ENCODE measurements at places on chromosomes 4 and X.
A peak's percentile ranks its signal among the peaks of the same experiment; 100 is the strongest.

DNA sequence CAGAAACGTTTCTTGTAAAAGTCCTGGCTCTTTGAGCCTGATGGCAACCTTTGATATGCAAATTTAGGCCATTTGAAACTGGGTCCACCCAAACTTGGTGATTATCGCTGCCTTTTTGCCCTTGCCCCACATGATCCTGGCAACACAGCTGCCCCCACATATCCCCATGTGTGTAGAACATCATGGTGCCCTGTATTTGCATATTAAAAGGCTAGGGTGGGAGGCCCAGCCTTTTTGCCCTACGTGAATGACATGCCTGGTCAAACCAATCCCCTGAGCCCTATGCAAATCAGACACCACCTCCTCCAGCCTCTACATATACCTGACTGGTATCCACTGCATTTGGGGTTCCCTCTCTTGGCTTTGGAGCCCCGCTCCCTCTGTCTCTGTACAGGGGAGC lies 202.4 kb downstream of the MAB21L2 start:
- DNase-seq = no peak

GRCh38 chr4:85728464-85728863 lies 253.5 kb downstream of the ARHGAP24 start:
- no peak for DNase-seq

GRCh38 chr4:119038116-119038841 lies 97.4 kb upstream of the MYOZ2 start:
- peak; percentile 38 for DNase-seq

DNA sequence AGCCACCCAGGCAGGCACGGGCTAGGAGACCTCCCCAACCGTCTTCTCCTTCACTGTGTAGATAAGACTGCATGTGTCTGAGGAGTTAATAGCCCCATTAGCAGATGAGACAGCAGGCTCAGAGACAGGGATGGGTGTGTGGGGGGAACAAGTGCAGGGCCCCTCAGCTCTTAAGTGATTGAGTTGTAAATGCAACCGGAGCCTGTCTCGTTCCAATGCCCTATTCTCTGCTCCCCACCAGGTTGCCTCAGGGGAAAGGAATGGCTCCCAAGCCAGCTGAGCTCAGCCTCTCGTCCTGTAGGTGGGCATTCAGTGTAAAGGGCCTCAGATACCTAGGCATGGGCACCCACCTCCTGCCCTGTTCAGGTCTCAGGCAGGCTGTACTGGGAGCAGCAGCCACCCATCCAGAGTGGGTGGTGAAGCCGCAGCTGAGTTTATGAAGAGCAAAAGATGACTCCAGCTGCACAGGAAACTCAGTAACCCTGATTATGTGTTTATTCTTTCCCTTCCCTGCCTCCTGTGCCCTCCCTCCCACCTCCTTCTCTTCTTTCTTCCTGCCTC lies 87.3 kb downstream of the PJA1 start:
- peak; percentile 9 for DNase-seq

GRCh38 chr4:142043509-142043908 lies 407.1 kb downstream of the IL15 start:
- DNase-seq = no peak

DNA sequence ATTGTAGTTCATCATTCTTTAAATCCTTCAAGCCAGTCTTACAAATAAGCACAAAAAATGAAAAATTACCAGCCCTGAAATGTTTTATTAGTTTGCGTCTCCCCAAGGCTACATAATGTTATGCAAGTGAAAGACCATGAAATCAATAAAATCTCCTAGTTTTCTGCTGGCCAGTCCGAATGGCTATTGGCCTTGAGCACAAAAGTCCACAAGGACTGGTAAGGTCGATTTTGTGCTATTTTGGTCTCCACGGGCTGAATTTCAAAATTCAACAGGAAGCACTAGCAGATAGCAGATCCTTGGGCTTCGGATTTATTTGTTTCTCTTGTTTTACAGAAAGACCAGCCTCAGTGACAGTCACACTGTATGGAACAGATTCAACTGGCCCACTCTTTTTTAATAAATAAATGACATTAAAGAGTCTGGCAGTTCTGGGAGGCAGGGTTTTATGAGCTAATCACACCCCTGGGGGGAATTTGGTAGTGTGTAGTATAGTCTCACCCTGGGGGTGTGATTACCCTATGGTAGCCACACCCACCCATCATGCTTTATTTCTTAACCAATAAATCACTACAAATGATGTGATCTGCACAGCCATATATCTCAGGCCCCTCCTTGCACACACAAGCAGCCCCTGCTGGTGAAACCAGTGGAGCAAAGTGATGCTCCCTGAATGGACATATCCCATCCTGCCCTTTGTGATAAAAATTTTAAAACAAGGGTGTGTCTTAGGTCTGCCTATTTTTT lies 51.1 kb upstream of the TMEM33 start:
- DNase-seq = no peak

GRCh38 chr4:40850496-40850895 lies 100.7 kb downstream of the NSUN7 start:
- DNase-seq = no peak

DNA sequence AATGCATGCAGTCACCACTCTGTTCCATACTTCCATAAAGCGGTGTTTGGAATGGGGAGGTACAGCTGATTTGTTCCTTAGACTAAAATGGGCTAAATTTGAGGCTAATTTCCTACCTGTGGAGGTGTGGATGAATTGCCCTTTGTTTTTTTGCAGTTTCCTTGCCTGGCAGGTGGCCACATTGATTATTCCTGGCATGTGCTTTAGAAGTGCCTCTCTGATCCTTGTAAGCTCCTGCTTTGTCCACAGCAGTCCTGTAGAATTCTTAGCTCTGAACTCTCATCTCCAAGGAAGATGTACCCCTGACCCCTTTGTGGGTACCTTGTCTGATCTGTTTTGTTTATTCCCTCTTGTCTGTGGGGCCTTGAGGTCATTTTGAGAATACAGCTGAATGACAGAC lies 136.8 kb downstream of the ADGRL3 start:
- DNase-seq = no peak

- DNase-seq = no peak
Measured at GRCh38 chr4:121583396-121583795, 113.4 kb downstream of the ANXA5 start.

DNA sequence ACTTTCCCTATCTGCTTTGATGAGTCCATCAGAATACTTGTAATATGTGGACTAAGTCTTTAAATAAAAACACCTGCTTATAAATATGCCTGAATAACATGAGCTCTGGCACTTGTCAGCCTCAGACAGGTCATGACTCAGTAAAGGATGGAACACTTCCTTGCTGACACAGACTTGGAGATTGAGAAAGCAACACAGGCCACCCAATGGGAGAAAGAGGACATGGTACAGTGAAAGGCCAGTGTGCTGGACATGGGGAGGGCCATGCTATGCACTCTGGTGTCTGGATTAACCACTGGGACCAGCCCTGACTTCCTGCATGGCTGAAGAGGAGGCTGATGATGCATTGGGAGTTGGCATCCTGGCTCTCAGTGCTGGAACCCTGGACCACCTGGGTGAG lies 149.5 kb downstream of the DHRSX start:
- no peak for DNase-seq

DNA sequence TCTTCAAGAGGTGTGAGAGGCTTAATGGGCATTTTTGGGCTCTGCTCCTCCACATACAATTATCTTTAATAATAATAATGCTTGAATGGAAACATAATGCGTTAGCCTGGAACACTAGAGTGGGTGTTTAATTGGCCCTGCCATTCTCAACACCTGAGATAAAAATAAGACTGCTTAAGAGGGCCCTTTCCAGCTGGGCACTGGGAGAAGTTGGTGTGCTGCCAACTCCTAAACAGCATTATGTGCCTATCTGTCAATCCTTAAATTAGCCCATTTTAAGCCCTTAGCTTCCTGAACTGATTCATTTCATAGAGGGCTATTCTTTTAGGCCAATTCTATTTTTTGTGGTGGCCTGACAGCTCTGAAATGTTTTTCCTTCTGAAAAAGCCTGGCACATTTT lies 211.1 kb upstream of the ZIC3 start:
- no peak for DNase-seq

DNA sequence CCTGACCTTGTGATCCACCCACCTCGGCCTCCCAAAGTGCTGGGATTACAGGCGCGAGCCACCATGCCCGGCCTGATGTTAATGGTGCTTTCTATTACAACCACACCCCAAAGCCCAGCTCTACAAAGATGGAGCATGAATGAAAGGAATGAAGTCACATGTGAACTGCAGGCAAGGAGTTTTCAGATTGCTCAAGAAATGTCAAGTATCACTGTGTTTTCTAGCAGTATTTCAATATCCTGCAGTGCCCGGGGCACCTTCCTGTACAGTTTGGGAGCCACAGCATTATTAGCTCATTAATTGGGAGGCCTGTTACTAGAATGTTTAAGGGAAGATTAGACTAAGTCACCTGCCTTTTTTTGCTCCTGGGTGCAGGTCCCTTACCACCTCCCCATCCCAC lies 40.1 kb downstream of the PRIMPOL start:
- DNase-seq = no peak

DNA sequence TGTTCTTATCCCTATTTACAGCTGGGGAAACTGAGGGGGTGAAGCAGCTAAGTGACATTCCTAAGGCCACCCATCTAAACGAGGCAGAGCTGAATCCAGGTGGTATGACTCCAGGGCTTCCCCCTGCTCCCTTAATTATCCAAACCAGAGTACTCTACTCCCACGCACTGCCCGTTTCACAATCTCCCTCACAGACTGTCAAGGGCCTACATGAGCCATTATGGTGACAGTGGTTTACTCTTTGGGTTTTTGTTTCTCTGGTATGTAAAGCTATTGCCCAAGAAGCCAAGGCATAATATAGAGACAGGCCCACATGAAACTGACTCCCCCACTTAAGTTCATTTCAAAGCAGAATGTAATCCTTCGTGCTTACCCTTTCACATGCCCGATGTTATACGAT lies 95.1 kb downstream of the NHS start:
- DNase-seq = no peak

GRCh38 chrX:103839404-103839803 lies 7.3 kb upstream of the RAB9B start:
- no peak for DNase-seq

- no peak for DNase-seq
Measured at GRCh38 chr4:55964046-55964445, 15.3 kb downstream of the CEP135 start.

GRCh38 chrX:129678614-129679195 lies 23.9 kb upstream of the APLN start:
- DNase-seq = peak; percentile 60

- DNase-seq = no peak
Measured at GRCh38 chrX:20354505-20354904, 87.8 kb upstream of the RPS6KA3 start.

DNA sequence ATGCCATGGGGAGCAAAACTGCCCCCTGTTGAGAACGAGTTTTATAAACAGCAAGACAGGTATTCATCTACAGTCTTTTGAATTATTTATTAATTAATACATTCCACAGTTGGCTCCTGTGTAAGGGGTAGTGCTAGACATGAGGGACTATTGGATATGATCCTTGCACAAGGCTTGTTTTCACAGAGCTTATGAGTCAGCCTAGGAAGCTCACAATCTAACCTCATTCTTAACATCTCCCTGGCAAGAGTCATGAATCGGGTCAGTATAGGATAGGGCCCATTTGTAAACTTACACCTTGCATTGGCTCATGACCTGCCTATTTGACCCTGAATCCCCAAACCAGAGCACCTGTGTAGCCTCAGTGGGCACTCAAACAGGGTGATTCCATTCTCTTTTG lies 209.1 kb upstream of the HCCS start:
- no peak for DNase-seq

GRCh38 chr4:162952232-162952631 lies 214.5 kb downstream of the NAF1 start:
- no peak for DNase-seq

- DNase-seq = no peak
Measured at GRCh38 chr4:72094059-72094797, 62.4 kb downstream of the NPFFR2 start.

DNA sequence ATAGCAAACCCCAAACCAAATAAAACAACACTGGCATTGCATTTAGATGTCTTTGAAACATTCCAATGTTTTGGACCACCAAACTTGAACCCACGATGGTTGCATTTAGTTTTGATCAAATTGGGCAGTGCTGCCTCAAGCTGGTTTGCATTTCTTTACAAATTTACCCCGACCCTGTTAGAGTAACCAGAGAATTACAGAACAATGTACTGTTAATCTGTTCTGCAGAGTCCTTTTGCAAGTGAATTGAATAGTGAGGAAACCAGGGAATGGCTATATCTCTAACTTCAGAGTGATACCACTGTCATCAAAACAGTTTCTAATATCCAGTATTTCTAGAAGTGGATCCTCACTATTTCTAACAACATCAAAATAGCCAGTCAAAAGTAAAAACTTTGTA lies 49.5 kb upstream of the GYPA start:
- no peak for DNase-seq

- DNase-seq = no peak
Measured at GRCh38 chr4:7153711-7154110, 38.6 kb upstream of the SORCS2 start.

GRCh38 chr4:184420881-184421416 lies 53.4 kb downstream of the IRF2 start:
- no peak for DNase-seq

GRCh38 chr4:7902101-7902553 lies 37.5 kb downstream of the AFAP1 start:
- no peak for DNase-seq

Data from hematopoietic multipotent progenitor cell treated with erythropoietin and hydrocortisone succinate and interleukin-3 and kit ligand, for 4 days (in vitro differentiated cells).